Skin of body (tissue), 3 donors: ENCODE measurements at places on chromosomes 16 and 17. TPM values are rescaled to one million over a fixed set of nuclear protein-coding genes. Genes with fewer than 3 reads are reported as not detected.

Gene HSF4
- 14.3 TPM for total RNA-seq

DNA sequence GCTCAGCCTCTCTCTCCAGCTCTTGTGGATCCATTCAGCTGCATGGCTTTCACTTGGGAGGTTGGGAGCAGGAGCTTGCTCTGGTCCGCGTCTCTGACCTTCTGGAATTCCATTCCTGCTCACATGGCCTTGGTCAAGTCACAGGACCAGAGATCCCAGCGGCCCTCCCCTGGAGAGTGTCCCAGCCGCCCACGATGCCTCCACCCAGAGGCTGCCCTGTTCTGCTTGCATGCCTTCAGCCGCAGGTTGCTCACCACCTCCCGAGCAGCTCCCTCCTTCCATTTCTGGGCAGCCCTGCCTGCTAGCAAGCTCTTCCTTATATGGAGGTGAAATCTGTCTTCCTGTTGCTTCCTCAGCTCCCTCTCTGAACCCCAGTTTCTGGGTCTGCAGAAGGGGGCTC lies 32.6 kb downstream of the RAI1 start:
- DNase-seq = no peak

DNA sequence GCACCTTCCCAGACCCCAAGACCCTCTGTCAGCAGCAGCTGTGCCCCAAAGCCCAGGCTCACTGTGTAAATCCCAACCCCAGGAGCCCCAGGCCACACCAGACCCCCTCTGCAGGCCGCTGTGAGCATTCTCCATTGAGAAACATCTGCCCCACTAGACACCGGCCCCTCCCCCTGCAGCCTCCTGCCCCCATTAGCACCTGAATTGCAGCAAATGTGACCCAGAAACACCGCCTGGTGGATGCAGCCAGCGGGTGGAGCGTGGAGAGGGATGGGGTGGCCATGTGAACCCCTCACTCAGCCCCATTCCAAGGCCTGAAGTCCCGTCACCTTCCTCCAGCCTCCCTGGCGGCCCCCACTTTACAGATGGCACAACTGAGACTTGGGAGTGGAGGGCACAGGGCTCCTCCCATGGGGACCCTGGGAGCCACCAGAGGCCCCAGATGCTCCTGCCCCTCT lies 2.2 kb downstream of the UBALD1 start:
- no peak for DNase-seq

Gene MEOX1
- 10.9 TPM for total RNA-seq

DNA sequence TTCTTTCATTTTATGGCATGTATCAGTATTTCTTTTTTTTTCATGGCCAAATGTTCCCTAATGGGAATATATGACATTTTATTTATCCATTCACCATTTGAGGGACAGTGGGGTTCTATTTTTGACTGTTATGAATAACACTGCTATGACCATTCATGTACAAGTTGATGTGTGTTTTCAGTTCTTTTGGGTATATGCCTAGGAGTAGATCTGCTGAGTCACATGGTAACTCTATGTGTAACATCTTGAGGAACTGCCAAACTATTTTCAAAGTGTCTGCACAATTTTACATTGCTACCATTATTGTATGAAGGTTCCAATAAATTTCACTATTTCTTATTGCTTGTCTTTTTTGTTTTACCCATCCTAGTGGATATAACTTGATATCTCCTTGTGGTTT lies 223.0 kb downstream of the TANC2 start:
- no peak for DNase-seq

DNA sequence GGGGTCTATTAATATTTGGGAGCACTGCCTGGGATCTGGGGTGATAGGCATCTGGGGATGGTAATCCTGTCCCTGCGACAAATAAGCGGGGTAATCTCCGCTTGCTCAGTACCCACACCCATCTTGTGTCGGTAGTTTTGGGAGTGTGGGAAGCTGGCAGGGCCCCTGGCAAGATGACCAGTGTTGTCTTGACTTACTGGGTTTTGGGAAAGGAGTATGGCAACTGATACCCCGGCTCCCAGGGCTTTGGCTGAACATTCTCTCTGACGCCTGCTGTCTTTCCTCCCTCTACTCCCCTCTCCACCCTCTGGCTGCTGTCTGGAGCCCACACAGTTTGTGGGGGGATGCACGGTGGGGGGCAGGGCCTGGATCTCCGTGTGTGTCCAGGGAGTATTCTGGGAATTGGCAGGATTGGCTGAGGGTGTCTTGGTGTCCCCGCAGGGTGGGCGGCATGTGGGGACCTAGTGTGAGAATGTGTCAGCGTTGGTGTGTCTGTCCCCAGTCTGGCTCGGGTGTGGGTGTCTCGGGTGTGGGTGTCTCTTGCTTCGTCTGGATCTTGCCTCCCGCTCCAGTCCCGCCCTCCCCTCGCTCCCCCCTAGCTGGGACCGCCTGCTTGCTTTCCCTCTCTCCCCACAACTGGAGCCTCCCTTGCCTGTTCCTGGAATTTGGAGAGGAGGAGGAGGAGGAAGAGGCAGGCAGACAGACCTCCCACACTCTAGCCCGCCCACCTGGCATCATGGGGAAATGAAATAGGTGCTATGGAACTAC lies 12.0 kb downstream of the RARA start:
- DNase-seq = peak; percentile 88

Gene CCL17
- total RNA-seq = 0.49 TPM

DNA sequence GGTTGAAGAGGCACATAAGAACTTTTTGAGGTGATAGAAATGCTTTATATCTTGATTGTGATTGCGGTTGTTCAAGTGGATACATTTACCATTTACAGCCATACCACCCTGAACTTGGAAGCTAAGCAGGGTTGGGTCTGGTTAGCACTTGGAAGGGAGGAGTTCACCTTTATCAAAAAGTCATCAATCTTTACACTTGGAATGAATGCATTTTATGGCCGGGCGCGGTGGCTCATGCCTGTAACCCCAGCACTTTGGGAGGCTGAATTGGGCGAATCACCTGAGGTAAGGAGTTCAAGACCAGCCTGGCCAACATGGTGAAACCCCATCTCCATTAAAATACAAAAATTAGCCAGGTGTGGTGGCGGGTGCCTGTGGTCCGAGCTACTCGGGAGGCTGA lies 9.5 kb upstream of the GJD3 start:
- DNase-seq = no peak

- DNase-seq = no peak
Observed at GRCh38 chr17:57675427-57676387, 69.4 kb downstream of the CCDC182 start.

- no peak for DNase-seq
Observed at GRCh38 chr17:81842378-81842724, 7.5 kb upstream of the PPP1R27 start.

- no peak for DNase-seq
Observed at GRCh38 chr17:47823519-47823918, 1.9 kb upstream of the OSBPL7 start.

DNA sequence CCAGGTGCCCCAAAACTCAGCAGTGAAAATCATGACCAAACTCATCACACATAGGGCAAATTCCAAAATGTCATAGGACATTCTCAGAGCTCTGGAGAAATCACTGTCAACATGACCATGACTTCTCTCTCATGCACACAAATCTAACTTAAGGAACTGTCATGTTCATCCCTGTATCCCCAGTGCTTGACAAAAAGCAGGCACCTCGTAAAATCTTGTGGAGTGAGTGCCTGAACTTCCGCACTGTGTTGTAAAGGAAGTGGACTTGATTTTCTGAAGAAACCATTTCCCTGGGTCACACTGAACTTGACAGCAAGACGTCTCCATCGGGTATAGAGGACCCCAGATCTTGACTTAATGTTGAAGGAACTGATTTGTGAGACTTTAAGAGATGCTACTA lies 2.8 kb downstream of the KRT37 start:
- no peak for DNase-seq

DNA sequence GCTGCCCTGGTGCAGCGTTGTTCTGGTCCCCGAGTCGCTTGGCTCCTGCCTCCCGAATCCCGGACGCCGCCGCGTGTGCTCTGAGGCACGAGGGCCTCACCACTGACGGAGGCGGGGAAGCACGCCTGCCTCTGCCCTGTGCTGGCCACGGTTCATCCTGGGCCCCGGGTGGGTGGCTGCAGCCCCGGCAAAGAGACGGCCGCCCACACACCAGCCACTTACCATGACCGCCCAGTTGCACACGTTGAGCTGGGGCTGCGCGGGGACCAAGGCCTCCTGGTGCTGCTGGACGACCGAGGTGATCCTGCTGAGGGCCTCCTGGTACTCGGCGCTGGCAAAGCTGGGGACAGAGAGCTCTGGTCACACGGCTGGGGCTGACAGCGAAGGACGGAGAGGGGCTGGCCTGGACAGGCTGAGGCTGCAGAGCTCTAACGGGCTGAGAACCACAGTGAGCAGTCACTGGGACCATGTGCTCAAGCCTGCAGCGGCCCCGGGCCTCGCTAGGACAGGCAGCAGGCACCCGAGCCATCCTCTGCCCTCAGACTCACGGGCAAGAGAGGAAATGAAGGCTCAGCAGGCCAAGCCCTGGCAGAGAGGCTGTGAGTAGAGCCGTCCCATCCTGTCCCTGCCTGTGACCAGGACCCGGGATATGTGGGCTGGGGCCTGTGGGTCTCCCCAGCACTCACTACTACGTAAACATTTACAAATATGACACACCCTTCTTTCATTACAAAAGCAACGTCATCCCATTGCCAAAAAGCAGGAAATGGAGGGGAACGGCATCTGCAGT lies 6.3 kb upstream of the APRT start:
- DNase-seq = no peak

Gene MRPL38
- total RNA-seq = 20.8 TPM

DNA sequence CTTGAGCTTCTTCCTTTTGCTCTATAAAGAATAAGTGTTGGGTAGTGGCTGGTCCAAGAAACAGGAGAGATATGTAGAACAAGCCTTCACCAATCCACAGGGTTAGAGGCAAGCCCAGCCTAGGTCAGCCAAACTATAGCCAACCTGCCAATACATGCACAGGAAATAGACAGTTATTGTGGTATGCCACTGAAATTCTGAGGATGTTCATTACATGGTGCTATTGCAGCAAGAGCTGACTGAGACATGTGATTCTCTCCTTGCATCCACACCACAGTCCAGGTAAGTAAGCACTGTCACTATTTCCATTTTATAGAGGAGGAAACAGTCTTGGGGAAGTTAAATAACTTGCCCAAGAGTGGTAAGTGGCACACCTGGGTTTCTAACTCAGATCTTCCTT lies 268.1 kb downstream of the NPIPA8 start:
- no peak for DNase-seq

GRCh38 chr16:90022209-90023077 lies 3.2 kb upstream of the DBNDD1 start:
- peak; percentile 72 for DNase-seq

DNA sequence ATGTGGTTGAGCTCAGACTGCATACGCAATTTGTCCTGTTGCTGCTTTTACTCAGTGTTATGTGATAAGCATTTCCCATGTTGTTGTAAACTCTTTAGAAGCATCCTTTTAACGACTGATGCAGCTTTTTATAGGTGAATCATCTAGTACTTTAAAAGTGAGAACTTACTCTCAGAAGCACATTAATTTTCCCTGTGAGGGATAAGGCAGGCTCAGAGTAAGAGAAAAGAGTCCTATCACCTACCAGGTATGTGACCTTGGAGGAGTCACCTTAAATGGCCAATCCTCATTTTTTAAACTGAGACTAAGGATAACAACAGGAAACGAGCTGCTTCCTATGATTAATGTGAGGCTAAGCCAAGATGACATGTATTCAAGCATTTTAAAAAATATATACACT lies 34.4 kb upstream of the GAN start:
- no peak for DNase-seq

Gene TMEM220
- 2.6 TPM for total RNA-seq

DNA sequence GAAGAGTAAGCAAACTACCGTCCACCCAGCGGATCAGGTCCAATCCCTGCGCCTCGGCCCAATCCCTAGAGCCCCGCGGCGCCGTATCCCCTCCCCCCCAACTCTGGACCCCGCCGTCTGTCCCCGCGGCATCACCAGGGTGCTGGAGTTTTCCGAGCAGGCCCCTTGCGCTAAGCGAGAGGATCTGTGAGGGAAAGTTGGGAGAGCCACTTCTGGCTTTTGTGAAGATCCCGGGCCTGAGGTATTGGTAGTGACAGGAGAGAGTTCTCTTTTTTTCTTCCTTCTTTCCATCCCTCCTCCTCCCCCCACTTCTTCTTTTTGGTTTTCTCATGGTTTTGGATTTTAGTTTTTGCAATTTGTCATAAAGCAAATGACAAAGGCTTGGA lies 3.5 kb upstream of the DLX4 start:
- no peak for DNase-seq

GRCh38 chr16:75239542-75240122 lies 11.8 kb downstream of the BCAR1 start:
- no peak for DNase-seq

Gene VASN
- total RNA-seq = 20.6 TPM

- no peak for DNase-seq
Observed at GRCh38 chr17:48632579-48633265, 6.6 kb upstream of the HOXB9 start.

- DNase-seq = no peak
Observed at GRCh38 chr16:84570739-84571403, 47.0 kb downstream of the COTL1 start.

Gene GAS2L2
- not detected for total RNA-seq

Gene SF3B3
- 85.2 TPM for total RNA-seq

Gene SLC22A31
- 2.6 TPM for total RNA-seq

Gene GAST
- total RNA-seq = not detected

Gene MT1G
- 1.8 TPM for total RNA-seq

- no peak for DNase-seq
Observed at GRCh38 chr16:53457670-53458069, 23.4 kb downstream of the RBL2 start.

DNA sequence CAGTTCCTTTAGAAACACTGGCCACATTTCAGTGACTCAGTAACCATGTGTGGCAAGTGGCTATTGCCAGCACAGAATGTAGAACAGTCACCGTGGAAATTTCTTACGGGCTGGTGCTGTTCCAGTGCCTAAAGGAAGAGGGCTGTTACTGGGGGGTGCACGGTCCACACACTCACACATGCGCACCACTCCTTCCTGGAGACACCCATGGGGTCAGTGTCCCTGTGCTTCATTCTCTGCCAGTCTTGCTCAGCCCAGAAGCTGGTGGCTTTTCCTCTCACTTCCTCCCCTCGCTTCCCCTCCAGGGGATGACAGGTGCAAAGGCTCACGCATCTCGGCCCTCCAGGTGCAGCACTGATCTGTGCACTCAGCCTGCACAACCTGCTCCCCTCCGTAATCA lies 115.6 kb downstream of the CCDC182 start:
- no peak for DNase-seq

GRCh38 chr16:85357323-85357722 lies 245.1 kb upstream of the CIBAR2 start:
- DNase-seq = no peak

Gene TP53TG3
- total RNA-seq = not detected

Gene CCDC78
- 0.20 TPM for total RNA-seq

Gene SOX15
- total RNA-seq = 7.8 TPM
